T-cell (primary cell): ENCODE measurements at places on chromosomes 5 and 9.

DNA sequence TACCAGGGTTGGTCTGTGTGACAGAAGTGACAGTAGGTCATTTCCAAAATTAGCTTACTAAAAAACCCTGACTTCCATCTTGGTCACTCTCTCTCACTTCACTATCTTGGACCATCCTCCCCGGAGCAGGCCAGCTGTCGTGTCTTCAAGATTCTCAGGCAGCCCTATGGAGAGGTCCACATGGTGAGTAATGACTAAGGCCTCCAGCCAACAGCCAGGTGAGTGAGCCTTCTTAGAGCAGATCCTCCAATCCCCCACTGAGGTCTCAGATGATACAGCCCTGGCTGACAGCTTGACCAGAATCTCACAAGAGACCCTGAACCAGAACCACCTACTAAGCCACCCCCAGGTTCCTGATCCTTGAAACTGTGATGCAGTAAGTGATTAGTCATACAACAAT, 92.0 kb downstream of the DCP2 start:
- no peak for DNase-seq

DNA sequence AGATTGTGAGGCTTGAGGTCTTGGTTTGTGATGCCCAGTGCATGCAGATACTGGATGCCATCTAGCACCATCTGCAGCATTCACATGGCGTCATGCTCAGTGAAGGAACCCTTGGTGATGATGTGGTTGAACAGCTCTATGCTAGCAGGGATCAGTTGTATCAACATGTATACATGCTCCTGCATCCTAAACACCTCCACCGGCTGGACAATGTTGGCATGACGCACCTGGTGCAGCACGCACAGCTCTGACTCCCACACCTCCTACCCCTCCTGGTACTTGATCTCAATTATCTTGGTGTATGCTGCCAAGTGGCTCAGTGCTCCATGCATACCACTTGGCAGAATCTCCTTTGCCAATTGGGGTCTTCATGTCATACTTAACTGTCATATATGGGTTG, 49.1 kb downstream of the MTREX start:
- no peak for DNase-seq

- no peak for DNase-seq
These were observed 3.8 kb upstream of the ITGA2 start for GRCh38 chr5:52985306-52985705.

GRCh38 chr9:71781391-71781790, 13.1 kb upstream of the CEMIP2 start:
- no peak for DNase-seq

- no peak for DNase-seq
These were observed 101.9 kb upstream of the EFNA5 start for GRCh38 chr5:107772418-107773310.

DNA sequence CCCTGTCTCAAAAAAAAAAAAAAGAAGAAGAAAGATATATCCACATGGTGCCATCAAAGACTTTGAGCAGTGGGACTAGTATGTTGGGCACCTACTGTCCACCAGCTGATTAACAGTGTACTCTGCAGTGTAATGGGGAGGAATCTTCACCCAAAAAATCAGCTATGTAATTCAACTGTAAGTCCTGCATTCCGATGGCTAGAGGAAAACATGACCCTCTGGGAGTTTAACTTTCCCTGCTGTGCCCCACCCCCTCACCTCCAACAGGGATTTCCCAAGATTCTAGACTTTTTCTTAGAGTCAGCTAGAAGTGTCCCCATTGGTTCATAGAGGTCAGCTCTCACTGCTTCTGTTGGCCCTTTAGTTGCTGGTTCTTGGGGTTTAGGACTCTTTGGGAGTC, 221.2 kb upstream of the CLINT1 start:
- no peak for DNase-seq

DNA sequence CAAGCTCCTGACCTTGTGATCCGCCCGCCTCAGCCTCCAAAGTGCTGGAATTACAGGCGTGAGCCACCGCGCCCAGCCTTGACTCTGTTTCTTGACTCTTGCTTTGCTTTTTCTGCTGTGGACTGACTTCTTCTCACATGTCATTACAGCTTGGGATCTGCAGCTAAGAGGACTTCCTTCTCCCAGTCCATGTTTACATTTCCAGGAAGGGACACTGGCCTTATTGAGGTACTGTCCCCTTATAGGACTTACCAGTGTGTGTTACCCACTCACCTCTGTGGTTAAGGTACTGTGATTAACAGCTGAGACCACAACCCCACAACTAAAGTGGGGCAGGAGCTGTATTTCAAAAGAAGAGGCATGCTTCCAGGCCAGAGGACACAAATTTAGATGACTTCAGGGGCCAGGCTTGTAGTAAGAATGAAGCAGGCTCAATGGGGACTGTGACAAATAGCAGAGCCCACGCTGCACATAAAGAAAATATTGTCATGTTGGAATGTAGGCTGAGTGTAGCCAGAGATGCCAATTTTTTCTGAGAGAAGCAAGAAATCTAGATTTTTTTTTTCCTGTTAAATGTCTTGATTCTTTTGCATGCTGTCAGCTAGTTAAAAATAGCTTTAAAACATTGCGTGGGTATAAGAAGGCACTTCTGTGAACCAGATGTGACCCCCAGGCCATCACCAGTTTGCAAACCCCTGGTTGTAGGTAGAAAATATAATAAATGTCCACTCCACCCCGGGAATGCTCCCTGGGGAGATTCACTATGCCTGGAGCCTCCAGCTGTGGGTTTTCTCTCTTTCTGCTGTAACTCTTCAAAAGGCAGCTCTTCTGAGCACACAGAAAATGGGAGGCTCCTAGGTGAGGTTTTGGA, 75.0 kb downstream of the PTPDC1 start:
- DNase-seq, result no peak
